ENCODE measurements at places on chromosomes 3 and 15.

DNA sequence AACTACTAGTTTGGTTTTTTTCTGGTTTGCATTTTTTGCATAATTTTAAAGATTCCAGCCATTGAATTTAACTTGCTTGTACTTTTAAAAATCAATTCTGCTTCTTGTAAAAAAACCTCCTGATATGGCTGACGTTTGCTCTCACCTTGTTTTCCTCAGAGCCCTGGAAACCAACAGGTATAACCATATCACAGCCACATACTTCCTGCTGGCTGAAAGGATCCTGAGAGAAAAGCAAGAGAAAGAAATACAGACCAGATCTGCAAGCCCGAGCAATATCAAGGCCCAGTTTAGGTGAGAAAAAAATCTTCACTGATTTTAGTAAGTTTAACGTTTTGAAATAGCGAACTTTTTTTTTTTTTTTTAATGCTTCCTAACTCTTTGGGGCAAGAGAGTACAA is 56.8 kb downstream of the SNRK start:
- no peak for DNase-seq

DNA sequence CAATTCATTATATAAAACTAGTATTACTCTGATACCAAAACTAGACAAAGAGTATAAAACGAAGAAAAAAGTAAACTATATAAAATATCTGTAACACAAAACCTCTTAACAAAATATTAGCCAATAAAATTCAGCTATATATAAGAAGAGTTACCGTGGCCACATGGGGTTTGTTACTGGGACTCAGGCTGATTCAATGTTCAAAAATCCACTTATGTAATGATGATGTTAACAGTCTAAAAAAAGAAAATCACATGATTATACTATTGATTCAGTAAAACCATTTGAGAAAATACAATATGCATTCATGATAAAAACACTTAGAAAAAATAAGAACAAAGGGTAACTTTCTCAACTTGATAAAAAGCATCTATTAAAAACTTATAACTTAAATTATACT is 18.3 kb downstream of the P2RY1 start:
- DNase-seq: no peak

- DNase-seq: peak; percentile 64
Observed at GRCh38 chr3:138367911-138368310, 19.5 kb downstream of the MRAS start.

DNA sequence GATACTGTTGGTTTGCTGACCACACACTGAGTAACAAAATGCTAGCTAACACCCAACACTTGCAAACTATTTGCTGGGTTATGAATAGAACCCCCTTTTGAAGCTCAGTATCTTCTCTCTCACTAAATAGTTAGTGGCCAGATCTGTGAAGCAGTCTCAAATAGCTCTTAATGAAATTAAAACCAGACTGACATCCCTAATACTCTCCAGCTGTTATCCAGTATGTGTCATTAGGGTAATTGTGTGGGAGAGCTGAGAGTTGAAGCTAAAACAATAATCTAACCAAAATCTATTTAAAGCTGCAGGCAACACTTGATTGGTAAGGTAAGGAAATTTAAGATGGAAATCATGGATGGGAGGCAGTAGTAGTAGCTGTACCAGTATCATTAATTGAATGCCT is 110.4 kb upstream of the RORA start:
- no peak for DNase-seq

GRCh38 chr3:98691897-98692296 is 71.2 kb upstream of the ST3GAL6 start:
- DNase-seq: no peak

- DNase-seq: no peak
Observed at GRCh38 chr3:43296565-43296964, 10.2 kb downstream of the SNRK start.

- no peak for DNase-seq
Observed at GRCh38 chr3:184078851-184079250, 18.0 kb upstream of the HTR3E start.

- no peak for DNase-seq
Observed at GRCh38 chr15:50823281-50823680, 57.8 kb upstream of the SPPL2A start.

GRCh38 chr15:77901251-77901881 is 176.1 kb downstream of the TBC1D2B start:
- no peak for DNase-seq

DNA sequence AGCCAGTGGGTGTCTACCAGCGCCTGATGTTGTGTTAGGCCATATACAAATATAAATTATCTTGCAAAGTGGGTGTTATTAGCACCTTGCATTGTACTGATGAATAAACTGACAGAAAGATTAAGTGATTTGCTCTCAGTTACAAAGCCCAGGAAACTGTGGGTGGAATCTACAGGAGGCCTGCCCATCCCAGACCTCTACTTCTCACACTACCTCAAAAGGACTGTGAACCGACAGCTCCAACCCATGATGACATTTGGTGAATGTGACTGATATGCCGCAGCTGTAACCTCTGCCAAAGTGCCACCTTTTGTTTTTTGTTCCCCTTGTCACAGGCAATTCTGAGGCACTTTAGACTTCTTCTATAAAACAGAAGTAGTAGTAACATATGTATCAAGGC is 43.7 kb upstream of the KCNMB2 start:
- DNase-seq: no peak

GRCh38 chr3:48157950-48158376 is 30.3 kb downstream of the CDC25A start:
- DNase-seq: no peak

- no peak for DNase-seq
Observed at GRCh38 chr3:69914395-69914794, 85.1 kb upstream of the SAMMSON start.

- DNase-seq: no peak
Observed at GRCh38 chr3:193827871-193828270, 234.9 kb downstream of the OPA1 start.

- DNase-seq: no peak
Observed at GRCh38 chr3:53274938-53275605, 19.2 kb upstream of the TKT start.

DNA sequence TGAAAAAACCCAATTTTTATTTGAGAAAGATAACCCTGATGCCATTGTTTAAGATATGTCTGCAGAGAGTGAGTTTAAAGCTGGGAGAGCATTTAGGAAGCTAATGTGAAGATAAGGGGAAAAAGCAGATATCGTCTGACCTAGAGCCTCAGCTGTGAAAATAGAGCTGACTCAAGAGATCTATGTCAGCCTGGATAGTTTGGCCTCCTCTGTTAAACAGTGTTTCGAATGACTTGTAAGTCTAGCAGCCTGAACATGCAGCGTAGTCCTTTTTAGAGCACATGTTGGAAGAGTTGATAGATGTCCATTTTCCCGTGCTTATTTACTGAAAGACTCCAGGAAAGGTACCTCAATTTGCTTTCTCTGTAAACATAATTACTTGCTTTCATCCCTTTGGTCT is 48.1 kb downstream of the ALCAM start:
- no peak for DNase-seq

- DNase-seq: no peak
Observed at GRCh38 chr3:24351779-24352469, 142.7 kb downstream of the THRB start.

DNA sequence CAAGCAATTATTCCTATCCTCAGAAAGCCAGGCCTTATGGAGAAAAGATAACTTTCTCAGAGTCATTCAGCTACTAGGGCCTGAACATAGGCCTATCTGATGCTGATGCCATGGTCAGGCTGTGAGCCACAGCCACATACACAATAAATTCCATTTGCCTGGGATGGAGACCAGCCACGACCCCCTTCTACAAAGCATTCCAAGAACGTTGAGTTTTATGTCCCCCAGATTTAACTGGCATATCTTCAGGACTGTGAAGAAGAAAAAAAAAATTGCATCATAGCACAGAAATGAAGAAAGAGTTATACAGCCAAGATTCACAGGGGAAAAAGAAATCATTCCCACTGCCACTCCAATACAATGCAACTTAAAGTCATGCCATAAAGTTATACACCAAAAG is 100.0 kb downstream of the THBS1 start:
- no peak for DNase-seq

DNA sequence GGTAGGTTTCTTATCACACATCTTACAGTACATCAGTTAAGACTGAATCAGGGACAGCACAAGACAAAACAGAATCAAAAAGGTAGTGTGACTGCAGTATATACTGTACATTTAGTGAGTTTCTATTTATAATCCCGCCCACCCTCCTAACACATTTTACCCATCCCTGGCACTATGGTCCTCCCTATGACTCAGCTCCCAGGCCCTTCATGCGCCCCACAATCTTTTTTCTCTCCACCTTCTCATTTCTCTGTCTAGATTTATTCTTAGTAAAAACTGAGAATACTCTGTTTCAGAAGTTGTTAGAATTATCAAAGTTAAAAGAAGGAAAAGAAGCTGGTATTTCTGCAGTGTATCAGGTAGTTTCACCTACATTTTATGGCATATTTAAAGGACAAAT is 427.3 kb downstream of the CNTN4 start:
- DNase-seq: no peak

- no peak for DNase-seq
Observed at GRCh38 chr3:14126887-14127505, 2.1 kb downstream of the TMEM43 start.

GRCh38 chr3:50567011-50567385 is 549 bp downstream of the C3orf18 start:
- no peak for DNase-seq

GRCh38 chr15:52013151-52013791 is 5.7 kb upstream of the MAPK6 start:
- no peak for DNase-seq

GRCh38 chr3:59313365-59313764 is 263.5 kb upstream of the CFAP20DC start:
- DNase-seq: no peak

DNA sequence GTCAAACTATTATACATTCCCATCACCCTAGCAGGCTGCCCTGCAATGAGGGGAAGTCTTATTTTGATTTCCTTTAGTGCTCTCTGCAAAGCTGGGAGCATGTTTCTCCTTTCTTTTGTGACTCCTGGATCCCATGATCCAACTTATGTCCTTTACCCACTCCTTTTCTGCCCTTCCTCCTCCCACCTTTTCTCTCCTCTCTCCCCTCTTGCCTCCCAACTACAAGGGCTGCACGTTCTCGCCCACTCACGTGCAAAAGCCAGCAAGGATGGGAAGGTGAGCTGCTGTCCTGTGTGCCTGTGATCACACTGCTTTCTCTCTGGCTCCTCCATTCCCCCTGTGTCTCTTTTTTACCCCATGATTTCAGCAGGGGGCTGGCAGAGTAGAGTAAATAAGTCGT is 6.1 kb downstream of the VIPR1 start:
- no peak for DNase-seq

All from C1 segment of cervical spinal cord (tissue), 14 donors.